Left ventricle myocardium inferior (tissue), 1 donor: ENCODE measurements at places on chromosomes 5 and 9. TPM values are rescaled to one million over a fixed set of nuclear protein-coding genes. Genes with fewer than 3 reads are reported as not detected.

Gene RORB
- 1.2 TPM for total RNA-seq

Gene C9
- not detected for total RNA-seq

DNA sequence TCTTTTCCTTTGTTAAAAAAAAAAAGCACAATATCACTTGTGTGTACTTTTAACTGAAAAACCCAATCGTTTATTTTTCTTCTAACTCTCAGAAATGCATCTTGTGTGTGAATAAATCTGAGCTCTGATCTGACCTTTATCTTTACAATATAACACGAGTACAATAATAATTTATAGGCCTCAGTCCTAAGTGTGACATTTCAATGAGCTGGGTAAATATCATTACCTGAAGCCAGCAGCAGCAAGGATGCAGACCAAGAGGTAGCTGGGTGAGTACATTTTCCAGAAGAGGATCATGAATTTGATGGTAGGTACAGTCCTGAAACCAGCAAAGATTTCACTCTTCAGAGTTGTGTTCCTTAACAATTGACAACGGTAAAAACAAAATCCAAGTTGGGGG, 264.0 kb upstream of the KIF2A start:
- no peaks in the 10 kb centered on the region for H3K4me1 ChIP-seq
- DNase-seq: no peak
- H3K36me3 ChIP-seq: no peaks in the 10 kb centered on the region
- H3K27ac ChIP-seq: no peak overlapping the region
- peaks cover 38% of the 10 kb centered on the region for H3K27me3 ChIP-seq
- no peak overlapping the region for H3K4me3 ChIP-seq

GRCh38 chr9:1469996-1470395, 419.8 kb downstream of the DMRT2 start:
- no peak overlapping the region for H3K4me3 ChIP-seq
- H3K27me3 ChIP-seq: peaks cover 3% of the 10 kb centered on the region
- no peak for DNase-seq
- no peak overlapping the region for H3K27ac ChIP-seq
- no peaks in the 10 kb centered on the region for H3K4me1 ChIP-seq

- no peak overlapping the region for H3K4me3 ChIP-seq
- H3K27me3 ChIP-seq: no peaks in the 10 kb centered on the region
- DNase-seq: no peak
- H3K36me3 ChIP-seq: peaks cover 9% of the 10 kb centered on the region
Observed at GRCh38 chr5:132444841-132445639, 45.5 kb downstream of the IRF1 start.

- peaks cover 10% of the 10 kb centered on the region for H3K36me3 ChIP-seq
- peaks cover 94% of the 10 kb centered on the region for H3K4me1 ChIP-seq
- DNase-seq: no peak
- no peak overlapping the region for H3K4me3 ChIP-seq
Observed at GRCh38 chr9:104907278-104907951, 20.5 kb downstream of the ABCA1 start.

DNA sequence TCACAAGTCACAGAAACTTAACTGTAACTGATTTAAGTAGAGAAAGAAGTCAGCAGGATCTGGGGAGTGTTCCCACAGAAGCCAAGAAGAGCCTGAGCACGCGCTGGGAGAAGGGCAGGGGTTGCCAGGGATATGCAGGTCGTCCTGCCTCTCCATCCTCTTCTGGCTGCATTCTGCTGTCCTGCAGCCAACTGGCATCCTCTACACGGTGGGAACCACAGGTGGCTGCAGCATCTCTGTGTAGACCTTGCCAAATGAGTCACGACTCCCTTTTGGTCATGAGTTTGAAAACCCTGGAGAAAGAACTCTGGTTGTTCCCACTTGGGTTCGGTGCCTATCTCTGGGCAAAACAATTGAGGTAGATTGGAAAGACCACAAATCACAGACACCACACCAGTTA, 38.4 kb upstream of the PCA3 start:
- H3K27ac ChIP-seq: no peak overlapping the region
- no peaks in the 10 kb centered on the region for H3K36me3 ChIP-seq
- no peak overlapping the region for H3K4me3 ChIP-seq
- peaks cover 40% of the 10 kb centered on the region for H3K27me3 ChIP-seq
- DNase-seq: no peak
